ENCODE measurements at places on chromosomes 5 and 9.

DNA sequence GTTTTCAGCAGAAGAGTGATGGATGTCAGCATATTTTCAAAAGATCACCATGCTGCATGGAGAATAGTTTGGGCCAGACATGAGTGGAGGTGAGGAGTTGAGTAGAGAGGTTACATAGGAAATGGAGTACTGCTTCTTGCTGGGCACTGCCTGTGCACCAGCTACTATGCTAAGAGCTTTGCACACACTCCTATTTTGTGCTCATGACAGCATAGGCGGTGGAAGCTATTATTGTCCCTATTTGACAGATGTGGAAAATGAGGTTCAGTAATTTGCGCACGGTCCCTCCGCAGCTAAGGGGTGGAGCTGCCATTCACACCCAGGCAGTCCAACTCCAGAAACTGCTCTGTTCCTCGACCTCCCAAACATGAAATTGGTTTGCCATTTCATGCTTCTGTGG, 67.8 kb downstream of the ENTREP1 start:
- ATAC-seq = no peak

DNA sequence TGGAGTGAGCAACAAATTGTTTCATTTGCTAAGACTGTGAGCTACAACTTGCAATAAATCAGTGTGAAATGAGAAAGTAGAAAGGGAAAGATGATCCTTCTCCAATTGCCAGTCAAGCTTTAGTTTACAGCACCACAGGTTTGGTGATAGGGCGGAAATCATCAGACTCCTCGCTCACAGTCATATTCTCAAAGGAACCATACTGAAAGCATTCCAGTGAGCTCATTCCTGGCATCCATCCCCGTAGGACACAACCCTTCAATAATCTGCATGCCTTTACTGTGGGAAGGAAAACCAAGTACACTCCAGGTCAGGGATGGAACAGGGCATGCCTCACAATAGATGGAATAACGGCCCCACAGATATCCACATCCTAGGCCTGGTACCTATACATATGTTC, 80.7 kb downstream of the FSTL4 start:
- no peak for ATAC-seq

- ATAC-seq = no peak
These were observed 63.3 kb downstream of the TMEM38B start for GRCh38 chr9:105757496-105758251.

DNA sequence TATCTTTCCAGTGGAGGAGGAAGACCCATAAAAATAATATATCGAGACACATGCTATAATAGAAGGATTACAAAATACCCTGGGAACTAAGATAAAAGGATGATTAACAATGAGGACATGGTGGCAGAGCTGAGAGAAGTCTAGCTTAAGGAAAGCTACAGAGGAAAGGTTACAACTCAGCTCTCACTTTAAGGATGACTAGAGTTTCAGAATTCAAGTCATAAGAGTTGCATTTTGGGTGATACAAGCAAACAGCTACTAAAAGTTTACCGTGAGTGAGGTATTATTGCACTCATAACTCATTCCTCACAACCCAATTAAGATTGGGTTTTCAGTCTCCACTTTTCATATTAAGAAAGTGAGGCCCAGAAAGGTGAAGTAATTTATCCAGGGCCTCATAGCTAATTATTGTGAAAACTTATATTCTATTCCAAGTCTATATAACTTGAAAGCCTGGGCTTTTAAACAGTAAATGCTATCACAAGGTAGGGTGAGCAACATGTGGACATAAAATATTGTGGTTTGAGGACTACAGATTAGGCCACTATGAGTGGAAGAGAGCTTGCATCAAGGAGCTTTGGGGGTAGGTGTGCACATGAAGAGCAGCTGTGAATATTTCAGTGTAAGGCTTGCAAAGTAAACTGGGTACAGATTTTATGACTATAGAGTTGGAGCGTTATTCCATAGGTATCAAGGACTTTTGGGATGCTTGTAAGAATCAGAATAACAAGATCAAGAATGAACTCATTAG, 28.0 kb downstream of the JAKMIP2 start:
- no peak for ATAC-seq

DNA sequence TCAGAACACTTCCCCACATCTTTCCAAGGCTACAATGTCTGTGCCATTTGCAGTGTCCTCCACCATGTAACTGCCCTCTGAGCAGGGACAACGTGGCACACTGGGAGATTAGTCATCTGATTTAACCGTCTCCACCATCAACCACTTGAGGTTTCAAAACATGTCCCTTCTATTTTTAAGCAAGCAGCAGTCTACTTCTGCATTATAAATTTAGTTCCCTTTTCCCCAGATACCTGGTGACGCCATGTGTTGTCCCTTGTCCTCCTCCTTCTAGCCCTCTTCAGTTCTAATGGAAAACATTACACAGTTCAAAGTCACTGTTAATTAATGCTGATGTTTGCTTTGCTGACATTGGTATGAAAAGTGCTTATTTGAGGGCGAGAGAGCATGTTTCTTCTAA, 52.8 kb downstream of the ATP10B start:
- ATAC-seq = no peak

DNA sequence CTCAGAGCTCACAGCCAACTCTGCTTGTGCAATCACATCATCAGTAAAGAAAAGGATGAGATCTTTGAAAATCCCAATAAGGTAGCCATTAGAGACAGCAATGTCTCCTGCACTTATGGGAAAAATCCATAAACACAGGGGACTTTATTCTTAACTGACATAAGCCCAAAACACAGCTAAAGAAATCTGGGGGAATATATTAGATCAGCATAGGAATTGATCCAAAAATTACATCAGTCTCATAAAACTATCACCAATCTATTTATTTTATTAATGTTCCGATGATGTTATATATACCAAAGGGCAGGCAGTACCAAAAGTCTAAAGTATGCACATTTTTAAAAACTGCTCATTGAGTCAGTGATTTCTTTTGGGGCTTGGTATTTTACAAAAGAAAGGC, 6.9 kb downstream of the MRPS27 start:
- no peak for ATAC-seq

- ATAC-seq = no peak
These were observed 120.2 kb upstream of the NFIB start for GRCh38 chr9:14434158-14434504.

- ATAC-seq = no peak
These were observed 841.3 kb upstream of the CTNND2 start for GRCh38 chr5:12745537-12745936.

Measured in SK-N-SH treated with all-trans-retinoic acid at 6 μM for 48 hours (cell line).